ENCODE measurements at places on chromosomes 7 and 10. TPM values are rescaled to one million over a fixed set of nuclear protein-coding genes. Genes with fewer than 3 reads are reported as not detected.

The EBLN1 gene
- not detected for total RNA-seq

The ASZ1 gene
- total RNA-seq, result not detected

- DNase-seq, result peak; percentile 71
- H3K4me3 ChIP-seq, result no peak overlapping the region
- peaks cover 21% of the 10 kb centered on the region for H3K4me1 ChIP-seq
- H3K27ac ChIP-seq, result peak overlapping the region; percentile 43
- no peaks in the 10 kb centered on the region for H3K27me3 ChIP-seq
These were observed 119.5 kb downstream of the GPR158 start for GRCh38 chr10:25294032-25294926.

GRCh38 chr7:17033245-17033644 is 151.5 kb upstream of the AGR3 start:
- no peak for DNase-seq
- no peaks in the 10 kb centered on the region for H3K36me3 ChIP-seq
- no peaks in the 10 kb centered on the region for H3K27me3 ChIP-seq
- no peaks in the 10 kb centered on the region for H3K4me1 ChIP-seq
- H3K4me3 ChIP-seq, result no peak overlapping the region

DNA sequence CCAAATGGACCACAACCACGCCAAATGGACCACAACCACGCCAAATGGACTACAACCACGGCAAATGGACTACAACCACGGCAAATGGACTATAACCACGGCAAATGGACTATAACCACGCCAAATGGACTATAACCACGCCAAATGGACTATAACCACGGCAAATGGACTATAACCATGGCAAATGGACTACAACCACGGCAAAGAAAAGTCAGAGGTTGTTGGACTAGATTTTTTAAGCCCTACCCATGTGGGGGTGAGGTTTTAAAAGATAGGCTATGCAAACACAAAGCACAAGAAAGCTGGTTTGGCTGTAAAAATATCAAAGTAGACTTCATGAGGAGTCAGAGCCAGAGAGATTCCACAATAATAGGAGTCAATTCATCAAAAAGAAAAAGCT is 55.8 kb downstream of the NCAPG2 start:
- no peak overlapping the region for H3K4me3 ChIP-seq
- peaks cover 21% of the 10 kb centered on the region for H3K36me3 ChIP-seq
- H3K4me1 ChIP-seq, result no peaks in the 10 kb centered on the region
- H3K27me3 ChIP-seq, result no peaks in the 10 kb centered on the region
- H3K27ac ChIP-seq, result no peak overlapping the region

Data from HCT116 (cell line).